Stimulated activated CD8-positive, alpha-beta memory T cell treated with anti-CD3 and anti-CD28 coated beads, Interleukin-4, amount 100 ng/mL, for 1 hour (primary cell): ENCODE measurements at places on chromosomes 13 and 19.

DNA sequence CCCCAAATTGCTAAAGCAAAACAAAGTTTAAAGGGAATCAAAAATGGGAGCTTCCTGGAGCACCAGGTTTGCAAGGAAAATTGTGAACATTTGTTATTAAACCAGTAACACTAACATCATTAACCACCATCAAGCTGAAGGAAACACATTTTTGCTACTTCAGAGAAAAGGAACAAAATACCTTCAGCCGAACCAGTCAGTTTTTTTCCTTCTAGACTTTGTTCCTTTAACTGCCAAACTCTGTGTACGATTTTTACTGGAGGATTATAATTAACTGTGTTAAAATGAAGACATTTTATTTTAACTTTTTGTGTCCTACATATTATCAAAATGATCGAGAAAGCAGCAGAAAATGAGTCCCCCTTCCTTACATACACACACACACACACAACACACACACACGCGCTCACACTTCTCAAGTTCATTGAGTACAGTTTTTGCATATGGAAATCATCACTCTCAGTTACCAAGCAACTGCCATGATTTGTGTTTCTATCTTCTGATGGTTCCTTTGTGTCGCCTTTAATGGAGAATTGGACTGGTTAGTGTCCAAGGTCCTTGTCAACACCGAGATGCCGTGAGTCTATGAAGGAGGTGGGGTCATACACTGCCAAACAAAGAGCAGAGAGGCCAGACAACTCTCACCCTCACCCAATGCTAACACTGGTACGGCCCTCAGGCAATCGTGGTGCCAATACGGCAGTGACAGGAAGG is 9.8 kb upstream of the SERP2 start:
- DNase-seq, result no peak

- no peak for DNase-seq
These were observed 8.4 kb downstream of the B3GNT3 start for GRCh38 chr19:17803264-17803896.

- DNase-seq, result no peak
These were observed 43.2 kb downstream of the FLT3 start for GRCh38 chr13:28056970-28057712.

- no peak for DNase-seq
These were observed 308.9 kb upstream of the SLITRK1 start for GRCh38 chr13:84191139-84191538.

- no peak for DNase-seq
These were observed 60.6 kb downstream of the NDFIP2 start for GRCh38 chr13:79541426-79542049.

DNA sequence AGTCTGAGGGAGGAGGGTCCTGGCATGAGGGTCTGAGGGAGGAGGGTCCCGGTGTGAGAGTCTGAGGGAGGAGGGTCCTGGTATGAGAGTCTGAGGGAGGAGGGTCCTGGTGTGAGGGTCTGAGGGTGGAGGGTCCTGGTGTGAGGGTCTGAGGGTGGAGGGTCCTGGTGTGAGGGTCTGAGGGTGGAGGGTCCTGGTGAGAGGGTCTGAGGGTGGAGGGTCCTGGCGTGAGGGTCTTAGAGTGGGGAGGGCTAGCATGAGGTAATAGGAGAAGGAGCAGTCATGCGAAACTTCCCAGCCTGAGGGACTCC is 194.8 kb downstream of the TEX29 start:
- DNase-seq, result no peak

- no peak for DNase-seq
These were observed 96.1 kb downstream of the OXGR1 start for GRCh38 chr13:96898212-96898611.

GRCh38 chr19:34365463-34366401 is 736 bp downstream of the GPI start:
- no peak for DNase-seq

DNA sequence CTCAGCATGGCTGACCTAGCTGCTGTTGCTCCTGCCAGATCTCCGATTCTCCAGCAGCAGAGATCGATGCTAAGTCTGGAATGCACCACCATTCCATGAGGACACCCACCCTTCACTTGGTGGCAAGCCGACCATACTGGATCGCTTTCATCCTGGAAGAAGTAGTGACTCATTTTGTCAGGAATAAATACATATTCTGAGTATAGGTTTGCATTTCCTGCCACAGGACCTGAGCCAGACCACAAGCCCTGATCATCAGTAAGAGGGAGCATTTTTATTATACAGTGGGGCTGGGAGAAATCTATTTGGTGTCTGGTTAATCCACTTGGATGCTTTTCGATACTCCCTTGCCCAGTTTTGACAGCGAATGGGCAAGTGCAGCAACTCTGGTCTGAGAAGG is 10.9 kb upstream of the KCTD15 start:
- no peak for DNase-seq

- no peak for DNase-seq
These were observed 186.8 kb upstream of the TSC22D1 start for GRCh38 chr13:44762911-44763310.

GRCh38 chr19:8815780-8816179 is 16.3 kb downstream of the ZNF558 start:
- DNase-seq, result no peak

GRCh38 chr19:6481541-6482342 is at the start of gene DENND1C:
TSS of gene DENND1C (minus strand) at chr19:6481787. CDS start at chr19:6481695, 92 bp downstream.
- no peak for DNase-seq

DNA sequence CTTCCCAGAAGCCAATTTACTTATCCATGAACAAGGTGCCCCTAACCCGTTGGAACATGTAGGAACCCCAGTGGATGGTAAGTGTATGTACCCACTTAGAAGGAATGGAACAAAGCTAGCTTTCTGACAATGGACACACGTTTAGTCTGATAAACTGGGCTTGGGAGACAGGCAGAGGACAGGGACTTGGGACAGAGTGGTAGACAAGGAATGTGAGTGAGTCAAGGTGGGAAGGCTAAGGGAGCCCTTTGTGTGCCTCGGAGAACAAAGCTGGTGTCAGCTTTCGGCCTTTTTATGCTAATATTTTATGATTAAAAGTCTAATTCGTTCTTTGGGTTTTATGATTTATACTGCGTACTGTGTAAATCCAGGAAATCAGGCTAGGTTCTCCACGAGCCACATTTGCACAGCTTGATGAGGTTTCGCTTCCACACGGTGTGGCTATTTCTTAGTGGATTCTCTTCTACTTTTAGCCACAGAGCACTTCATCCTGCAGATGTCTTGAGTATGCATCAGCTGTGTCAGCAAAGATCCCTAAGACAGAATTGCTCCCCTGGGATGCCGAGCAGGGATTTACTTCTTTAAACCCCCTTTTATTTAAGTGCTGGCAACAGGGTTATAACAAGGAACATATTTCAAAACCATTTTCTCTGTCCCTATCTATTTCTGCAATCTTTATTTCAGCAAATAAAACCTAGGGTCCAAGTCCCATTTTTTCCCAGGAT is 258.5 kb downstream of the DLEU7 start:
- no peak for DNase-seq

GRCh38 chr13:36717966-36718545 is 44.2 kb downstream of the SERTM1 start:
- DNase-seq, result no peak

GRCh38 chr13:91017669-91018053 is 329.8 kb upstream of the MIR17HG start:
- DNase-seq, result no peak

DNA sequence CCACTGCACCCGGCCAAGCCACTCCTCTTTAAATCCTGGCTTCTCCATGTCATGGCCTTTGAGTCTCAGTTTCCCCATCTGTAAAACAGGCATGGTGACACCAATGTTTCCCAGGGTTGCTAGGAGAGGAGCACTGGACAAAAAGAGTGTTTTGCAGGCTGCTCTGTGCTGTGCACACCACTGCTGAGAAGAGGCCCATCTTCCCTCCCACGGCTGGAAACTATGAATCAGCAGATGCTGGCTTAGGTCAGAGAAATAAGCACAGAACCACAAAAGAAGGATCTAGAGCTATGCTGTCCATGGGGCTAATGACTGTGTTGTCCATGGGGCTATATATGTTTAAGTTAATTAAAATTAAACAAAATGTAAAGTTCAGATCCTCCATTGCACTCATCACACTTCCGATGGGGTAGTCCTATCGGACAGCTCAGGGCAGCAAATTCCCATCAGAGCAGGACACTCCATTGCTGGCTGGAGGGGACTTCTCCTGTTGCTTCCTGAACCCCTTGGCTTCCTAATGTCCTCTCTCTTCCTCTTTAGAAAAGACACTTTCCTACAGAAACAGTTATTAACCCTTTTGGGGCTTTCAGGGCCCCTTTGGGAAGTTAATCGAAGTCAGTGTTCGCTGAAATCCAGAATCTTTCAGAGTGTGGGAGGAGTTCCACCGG is 37.1 kb downstream of the TSHZ3 start:
- no peak for DNase-seq

DNA sequence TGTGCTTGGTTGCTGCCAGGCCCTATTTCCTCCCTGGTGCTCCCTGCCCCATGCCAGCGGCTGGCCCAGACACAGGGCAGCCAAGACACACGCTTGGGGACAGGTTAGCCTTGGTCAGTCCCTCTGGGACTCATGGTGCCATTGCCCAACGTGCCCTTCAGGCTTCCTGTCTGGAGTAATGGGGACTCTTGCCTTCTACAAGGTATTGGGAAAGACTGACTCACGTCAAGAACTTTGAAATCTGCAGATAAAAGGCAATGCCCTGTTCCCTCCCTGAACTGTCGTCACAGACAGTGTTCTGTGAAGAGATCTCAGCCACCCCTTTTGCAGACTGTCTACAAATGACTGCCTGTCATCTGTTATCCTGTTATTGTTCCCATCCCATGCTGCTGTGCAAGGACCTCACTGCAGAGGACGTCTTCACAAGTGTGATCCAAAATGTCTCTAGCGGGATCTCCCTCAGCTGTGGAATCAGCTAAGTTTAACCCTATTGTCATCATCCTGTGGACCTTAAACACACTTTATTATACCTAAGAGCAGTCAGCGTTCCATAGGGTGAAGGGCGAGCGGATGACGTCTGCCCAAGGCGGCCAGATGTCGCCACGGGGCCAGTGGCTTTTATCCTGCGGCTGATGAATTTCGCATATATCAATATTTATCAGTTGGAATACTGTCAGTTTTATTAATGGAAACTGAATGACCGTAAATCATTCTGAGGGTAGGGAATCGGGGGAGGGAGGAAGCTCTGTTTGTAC is 59.0 kb downstream of the GSX1 start:
- no peak for DNase-seq

DNA sequence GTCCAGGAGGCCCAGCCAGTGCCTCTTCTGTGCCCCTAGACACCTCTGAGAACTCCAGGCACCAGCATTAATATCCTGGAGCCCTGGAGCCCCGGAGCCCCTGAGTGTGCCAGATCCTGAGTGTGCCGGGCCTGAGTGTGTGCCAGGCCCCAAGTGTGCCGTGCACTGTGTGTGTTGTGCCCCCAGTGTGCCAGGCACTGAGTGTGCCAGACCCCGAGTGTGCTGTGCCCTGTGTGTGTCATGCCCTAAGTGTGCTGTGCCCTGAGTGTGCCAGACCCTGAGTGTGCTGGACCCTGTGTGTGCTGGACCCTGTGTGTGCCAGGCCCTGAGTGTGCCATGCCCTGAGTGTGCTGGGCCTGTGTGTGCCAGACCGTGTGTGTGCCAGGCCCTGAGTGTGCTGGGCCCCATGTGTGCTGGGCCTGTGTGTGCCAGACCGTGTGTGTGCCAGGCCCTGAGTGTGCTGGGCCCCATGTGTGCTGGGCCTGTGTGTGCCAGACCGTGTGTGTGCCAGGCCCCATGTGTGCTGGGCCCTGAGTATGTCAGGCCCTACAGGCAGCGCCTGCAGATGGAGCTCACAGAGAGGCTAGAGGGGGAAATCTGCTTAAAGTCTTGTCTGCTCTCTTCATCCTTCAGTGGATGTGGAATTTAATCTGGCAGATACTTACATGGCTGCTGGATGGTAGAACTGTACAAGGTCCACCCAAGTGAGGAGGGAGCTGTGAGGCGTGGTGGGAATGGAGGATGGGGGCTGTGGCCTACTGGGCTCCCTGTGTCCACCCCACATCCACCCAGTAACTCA is 53.9 kb downstream of the C13orf46 start:
- no peak for DNase-seq

- no peak for DNase-seq
These were observed 7.8 kb downstream of the LTBP4 start for GRCh38 chr19:40608957-40609356.

DNA sequence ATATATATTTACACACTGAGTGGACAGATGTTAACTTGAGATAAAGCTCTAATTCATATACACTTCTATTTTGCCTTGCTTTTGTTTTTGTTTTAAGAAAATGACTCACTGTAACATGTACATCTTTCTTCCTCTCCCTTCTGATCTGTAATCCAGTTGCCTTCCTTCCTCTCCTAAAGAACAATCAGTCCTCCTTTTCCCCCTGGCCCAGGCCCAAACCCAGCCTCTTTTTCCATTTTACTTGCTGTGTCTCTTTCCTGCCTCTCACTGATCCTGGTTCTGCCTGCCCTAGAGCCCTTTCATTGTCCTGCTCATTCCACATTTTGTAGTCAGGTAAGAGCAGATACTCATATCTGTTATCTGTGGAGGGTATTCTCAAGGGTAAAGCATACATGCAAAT is 50.8 kb downstream of the ZAR1L start:
- no peak for DNase-seq

- no peak for DNase-seq
These were observed 21.5 kb upstream of the GPR18 start for GRCh38 chr13:99279637-99280036.

- no peak for DNase-seq
These were observed 10.8 kb downstream of the NDFIP2 start for GRCh38 chr13:79491715-79492114.
